ENCODE measurements at places on chromosomes 7 and 10.

DNA sequence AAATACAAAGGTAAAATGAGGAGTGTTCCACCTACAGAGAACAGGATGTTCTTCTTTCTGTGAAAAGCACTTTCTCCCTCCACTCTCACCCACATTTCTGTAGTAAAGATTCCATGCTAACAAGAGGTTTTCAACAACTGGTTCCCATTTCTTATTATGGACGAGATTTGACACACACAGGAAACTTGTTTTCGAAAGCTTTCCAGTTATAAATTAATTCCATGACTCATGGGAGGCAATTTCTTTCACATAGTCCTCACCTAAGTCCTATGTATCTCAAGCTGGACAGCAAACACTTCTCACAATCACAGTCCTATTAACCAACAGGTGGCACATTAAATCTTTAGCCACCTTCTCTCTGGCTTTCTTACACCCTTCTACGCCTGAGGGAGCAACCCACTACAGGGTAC, 24.5 kb downstream of the RAPGEF5 start:
- DNase-seq, result no peak

DNA sequence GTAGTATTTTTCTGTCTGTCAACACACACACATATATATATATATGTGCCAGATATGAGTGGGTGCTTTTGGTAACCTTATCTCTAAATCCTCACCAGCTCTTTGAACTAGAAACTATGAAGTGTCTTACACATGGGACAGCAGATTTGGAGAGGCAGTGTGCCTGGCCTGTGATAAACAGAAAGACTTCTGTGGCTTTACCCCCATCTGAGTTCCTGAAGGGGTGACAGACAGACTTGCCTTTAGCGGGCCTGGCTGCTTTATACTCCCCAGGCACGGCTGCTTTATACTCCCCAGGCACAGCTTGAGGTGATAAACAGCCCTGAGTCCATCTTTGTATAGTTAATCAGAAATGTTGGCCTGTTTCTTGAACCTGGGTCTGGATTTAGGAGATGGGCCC, 5.6 kb downstream of the BAG3 start:
- DNase-seq, result no peak

DNA sequence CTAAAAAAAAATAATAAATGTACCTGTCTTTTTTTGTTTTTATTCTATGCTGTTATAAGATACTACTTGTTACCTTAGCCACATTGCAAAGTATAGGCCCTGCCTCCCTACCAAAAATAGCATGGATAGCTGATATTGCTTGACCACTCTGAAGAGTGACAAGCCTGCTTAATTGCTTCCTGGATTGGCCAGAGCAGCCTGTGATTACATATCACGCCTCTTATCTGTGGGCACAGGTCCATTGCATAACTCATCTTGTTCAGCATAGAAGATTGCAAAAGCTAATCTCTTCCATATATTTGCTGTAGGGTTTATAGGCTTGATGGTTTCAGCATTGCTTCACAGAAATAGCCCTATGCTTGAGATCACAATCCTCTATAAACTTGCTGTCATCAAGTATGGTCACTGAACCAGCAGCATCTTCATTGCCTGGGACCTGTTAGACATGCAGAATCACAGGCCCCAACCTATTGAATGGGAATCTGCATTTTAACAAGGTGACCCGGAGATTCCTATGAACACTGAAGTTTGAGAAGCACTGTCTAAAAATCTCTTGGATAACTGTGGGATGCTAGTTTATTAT, 280.8 kb upstream of the CDC14C start:
- DNase-seq, result no peak

DNA sequence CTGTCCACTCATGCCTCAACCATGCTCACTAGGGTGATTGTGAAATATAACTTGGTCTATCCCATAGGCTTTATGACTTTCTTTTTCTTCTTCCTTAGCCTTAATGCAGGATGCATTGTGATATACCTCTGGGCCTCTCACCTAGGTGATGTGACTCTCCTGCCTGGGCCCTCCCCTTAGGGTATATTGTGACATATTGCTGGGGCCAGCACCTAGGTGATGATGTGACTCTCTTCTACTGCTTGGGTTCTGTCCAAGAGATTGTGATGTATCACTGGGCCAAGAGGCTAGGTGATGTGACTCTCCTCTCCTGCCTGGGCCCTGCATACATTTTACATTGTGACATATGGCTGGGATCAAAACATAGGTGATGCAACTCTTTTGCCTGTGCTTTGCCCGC, 14.7 kb upstream of the ZNF107 start:
- DNase-seq, result no peak

DNA sequence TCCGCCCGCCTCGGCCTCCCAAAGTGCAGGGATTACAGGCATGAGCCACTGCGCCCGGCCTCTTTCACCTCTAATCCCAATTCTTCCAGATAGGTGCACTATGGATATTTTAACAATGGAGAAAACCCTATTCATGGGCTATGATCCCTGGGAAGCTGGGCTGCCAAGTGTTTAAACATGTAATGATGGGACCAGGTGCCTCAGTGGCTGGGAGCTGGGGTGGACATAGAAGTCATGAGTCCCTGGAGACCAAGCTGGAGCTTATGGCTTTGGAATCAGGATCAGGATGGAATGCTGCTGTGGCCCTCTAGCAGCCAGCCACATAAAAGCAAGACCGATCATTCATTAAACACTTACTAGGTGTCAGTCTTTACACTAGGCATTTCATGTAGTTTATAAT, 41.8 kb upstream of the IGFBP3 start:
- no peak for DNase-seq

DNA sequence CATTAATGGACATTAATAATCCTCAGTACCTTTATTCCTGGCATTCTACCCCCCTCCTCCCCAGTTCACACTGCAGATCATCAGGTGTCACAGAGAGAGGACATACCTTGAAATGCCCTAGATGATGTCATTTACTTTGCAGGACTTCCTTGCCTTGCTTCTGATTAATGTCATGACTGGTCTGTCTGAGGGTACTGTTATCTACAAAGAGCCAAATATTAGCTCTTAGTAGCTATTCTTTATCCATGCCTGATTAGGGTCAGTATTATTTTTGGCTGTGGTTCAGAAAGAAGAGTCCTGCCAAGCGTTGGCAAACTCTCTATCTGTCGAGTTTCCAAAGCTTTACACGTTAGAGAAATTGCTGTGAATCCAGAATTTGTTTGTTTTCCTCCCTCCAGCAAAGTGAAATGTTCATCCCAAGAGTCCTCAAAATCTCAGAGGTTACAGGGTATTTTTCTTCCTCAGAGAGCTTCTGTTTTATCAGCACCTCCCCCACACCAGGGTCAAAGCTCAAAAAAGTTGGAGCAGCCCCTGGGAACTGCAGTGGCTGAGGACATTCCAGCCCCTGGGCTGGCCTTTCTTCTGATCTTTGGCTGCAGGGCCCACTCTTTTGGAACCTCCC, 12.6 kb downstream of the SCD start:
- no peak for DNase-seq

DNA sequence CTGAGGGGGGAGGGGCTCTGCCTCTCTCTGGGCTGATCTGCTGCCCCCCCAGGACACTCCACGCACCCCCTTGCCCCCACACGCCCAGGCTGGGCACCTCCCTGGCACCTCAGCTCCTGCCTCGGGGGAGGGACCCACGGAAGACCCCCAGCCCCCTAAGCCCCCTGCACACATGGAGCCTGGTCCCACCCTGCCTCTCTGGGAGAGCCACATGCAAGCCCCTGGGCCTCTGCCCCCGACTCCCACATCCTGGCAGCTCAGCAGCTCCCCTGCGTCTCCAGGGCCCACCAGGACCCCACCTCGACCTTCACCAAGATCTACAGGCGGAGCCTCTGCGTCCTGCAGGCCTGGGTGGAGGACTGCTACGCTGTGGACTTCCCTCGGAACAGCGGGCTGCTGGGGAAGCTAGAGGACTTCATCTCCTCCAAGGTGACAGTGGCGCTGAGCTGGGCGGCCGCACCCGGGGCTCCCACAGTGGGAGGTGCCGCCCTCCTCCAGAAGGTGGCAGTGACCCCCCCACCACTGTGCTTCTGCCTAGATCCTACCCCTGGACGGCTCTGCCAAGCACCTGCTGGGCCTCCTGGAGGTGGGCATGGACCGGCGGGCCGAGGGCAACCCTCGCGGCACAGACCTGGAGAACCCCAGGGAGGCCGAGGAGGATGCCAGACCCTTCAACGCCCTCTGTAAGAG, 18.7 kb upstream of the UTF1 start:
- DNase-seq, result no peak

GRCh38 chr7:7707806-7708205, 10.6 kb downstream of the RPA3 start:
- no peak for DNase-seq

GRCh38 chr10:28181478-28182096, 121.3 kb downstream of the MPP7 start:
- no peak for DNase-seq

GRCh38 chr10:79505829-79506228, 6.5 kb upstream of the EIF5AL1 start:
- no peak for DNase-seq

GRCh38 chr7:24419077-24419476, 135.1 kb downstream of the NPY start:
- no peak for DNase-seq

DNA sequence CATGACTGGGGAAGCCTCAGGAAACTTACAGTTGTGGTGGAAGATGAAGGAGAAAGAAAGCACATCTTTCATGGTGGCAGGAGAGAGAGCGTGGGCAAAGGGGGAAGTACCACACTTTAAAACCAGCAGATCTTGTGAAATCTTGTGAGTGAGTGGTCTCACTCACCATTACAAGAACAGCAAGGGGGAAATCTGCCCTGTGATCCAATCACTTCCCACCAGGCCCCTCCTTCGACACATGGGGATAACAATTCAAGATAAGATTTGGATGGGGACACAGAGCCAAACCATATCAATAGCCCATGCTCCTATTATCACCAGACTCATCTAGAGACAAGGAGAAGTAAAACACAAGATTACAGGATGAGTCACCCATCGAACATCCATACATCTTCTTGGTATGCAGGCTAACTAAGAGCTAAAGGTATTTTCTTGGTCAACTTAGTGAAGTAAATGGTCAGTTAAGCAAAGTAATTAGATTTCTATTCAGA, 55.3 kb upstream of the YAE1 start:
- DNase-seq, result no peak

DNA sequence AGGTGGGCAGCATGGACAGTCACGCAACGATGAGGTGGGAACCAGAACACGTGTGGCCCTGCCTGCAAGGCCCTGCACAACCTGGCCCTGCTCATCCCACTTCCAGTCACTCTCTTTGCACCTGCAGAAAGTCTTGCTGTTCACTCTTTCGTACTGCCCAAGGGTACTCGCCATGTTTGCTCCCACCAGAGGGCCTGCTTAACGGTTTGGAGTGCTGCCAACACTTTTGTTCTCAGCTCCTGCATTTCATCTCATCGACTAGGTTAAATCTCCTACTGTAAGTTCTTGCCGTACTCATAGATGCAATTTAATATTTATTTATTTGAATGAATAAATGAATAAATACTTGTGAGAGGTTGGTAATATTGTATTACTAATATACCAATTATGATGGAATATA, 315.3 kb downstream of the SDK1 start:
- no peak for DNase-seq

DNA sequence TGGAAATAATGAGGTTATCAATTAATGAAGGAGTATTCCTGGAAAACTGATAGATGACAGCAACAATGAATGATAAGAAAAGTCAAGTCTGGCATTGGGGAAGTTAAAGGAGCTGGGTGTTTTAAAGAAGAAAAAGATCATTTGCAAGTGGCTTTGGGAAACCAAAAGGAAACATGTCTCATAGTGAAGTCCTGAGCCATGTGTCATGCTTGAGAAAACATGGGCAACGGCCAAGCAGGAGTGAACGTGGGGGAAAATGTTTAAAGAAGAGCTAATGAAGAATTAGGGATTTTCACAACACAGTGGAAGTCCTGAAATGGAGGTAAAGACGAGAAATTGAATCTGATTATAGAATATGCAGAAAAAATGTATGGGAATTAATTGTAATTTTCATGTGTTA, 1383.2 kb upstream of the CELF2 start:
- DNase-seq, result no peak

DNA sequence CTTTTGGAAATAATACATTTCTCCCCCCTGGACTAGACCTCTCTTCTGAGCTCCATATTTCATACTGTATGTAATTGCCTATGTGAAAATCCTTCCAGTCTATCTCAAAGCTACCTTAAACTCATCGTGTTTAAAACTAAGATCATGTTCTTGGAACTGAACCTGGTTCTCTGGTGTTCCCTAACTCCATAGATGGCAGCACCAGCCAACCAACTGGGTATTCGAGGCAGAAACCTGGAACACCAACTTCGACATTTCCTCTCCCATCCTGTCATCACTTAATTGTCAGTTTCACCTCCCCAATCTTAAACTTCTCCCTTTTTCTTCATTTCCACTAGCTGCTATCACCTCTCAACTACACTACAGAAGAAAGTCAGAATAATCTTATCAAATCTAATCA, 87.0 kb downstream of the ANKIB1 start:
- DNase-seq, result no peak

DNA sequence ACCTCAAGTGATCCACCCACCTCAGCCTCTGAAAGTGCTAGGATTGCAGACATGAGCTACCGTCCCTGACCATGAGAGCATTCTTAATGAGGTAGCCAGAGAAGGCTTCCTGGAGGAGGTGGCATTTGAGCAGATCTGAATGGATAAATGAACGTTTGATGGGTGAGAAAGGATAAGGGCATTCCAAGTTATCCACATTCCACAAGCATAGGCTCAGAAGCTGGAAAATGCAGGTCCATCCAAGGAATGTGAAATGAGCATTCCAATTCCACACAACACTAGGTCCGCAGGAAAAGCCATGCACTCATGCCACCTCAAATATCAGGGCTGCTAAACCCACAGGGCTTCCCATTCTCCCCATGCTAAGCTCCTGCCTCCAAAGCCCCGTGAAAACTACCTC, 17.0 kb downstream of the TMEM130 start:
- no peak for DNase-seq

DNA sequence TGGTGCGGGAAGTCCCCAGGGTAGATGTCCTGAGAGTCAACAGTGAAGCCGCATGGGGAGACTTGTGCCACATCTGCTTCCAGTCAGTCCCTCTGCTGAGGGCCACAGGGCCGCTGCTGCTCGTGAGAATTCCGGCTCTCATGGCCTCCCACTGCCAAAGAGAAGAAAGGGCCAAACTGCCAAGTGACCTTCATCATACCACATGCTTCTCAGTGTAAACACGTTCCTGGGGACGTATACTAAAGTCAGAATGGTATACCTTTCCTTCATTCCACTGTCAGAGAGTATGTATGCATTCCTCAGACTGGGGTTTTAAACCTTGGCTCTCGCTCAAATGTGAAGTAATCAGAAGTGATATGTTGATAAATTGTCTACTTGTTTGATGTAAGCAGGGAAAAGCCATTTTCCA, 52.8 kb upstream of the SEC61G start:
- DNase-seq, result no peak

DNA sequence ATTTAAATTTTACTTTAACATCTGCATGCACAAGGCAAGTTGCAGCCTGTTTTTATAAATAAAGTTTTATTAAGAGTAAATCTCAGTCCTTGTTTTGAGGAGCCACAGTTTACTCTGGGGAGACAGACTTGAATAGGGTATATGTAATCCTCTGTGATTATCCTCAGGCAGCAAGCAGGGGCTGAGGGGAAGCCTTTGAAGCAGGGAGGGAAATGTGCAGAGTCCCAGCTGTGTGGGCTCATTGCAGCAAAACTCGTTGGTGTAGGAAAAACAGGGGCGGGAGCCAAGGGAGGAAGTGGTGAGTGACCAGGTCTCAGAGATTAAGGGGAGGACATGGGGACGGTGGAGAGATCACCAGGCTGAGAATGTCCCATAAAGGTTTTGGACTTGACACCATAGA, 34.3 kb upstream of the SMC3 start:
- no peak for DNase-seq

GRCh38 chr10:5570007-5570655, 45.4 kb downstream of the CALML3 start:
- DNase-seq, result no peak

GRCh38 chr10:60388116-60388625, 1.5 kb downstream of the ANK3 start:
- no peak for DNase-seq
